PC-3 (cell line): ENCODE measurements at places on chromosomes 11 and 22. TPM values are rescaled to one million over a fixed set of nuclear protein-coding genes. Genes with fewer than 3 reads are reported as not detected.

Gene IL18BP
- total RNA-seq = 6.5 and 7.2 TPM in 2 replicates

- peaks cover 16% of the 10 kb centered on the region for H3K4me1 ChIP-seq
- H3K4me3 ChIP-seq = no peak overlapping the region
- H3K36me3 ChIP-seq = peaks cover 24% of the 10 kb centered on the region
- no peak overlapping the region for H3K27ac ChIP-seq
- DNase-seq = no peak
Measured at GRCh38 chr11:119027561-119028345, 2.9 kb downstream of the SLC37A4 start.

DNA sequence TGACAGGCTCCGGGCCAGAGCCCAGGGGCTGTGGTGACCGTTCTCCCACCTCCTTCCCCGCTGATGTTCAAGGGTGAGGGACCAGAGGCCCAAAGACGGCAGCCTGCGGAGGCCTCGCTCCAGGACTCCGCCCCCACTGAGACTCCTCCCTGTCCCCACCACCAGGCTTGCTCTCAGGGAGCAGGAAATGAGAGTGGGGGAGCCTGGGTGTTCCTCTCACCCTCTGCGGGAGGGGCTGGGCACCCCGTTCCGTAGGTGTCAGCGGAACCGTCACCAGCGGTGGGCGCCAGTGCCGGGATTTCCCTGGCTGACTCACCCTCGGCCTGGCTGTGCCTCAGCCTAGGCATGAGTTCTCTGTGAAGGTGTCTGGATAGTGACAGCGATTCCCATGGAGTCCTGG lies 15.7 kb downstream of the DAGLA start:
- H3K27ac ChIP-seq = peak overlapping the region; percentile 92
- no peaks in the 10 kb centered on the region for H3K36me3 ChIP-seq
- H3K4me3 ChIP-seq = peak overlapping the region; percentile 29; the same call in 1 of the 2 replicates
- no peaks in the 10 kb centered on the region for H3K27me3 ChIP-seq
- DNase-seq = peak; percentile 93

GRCh38 chr22:17639247-17639741 lies 737 bp downstream of the BCL2L13 start:
- H3K27me3 ChIP-seq = no peaks in the 10 kb centered on the region
- peaks cover 15% of the 10 kb centered on the region for H3K4me1 ChIP-seq
- H3K27ac ChIP-seq = peak overlapping the region; percentile 93
- no peaks in the 10 kb centered on the region for H3K36me3 ChIP-seq
- peak overlapping the region; percentile 91 for H3K4me3 ChIP-seq
- DNase-seq = peak; percentile 40

DNA sequence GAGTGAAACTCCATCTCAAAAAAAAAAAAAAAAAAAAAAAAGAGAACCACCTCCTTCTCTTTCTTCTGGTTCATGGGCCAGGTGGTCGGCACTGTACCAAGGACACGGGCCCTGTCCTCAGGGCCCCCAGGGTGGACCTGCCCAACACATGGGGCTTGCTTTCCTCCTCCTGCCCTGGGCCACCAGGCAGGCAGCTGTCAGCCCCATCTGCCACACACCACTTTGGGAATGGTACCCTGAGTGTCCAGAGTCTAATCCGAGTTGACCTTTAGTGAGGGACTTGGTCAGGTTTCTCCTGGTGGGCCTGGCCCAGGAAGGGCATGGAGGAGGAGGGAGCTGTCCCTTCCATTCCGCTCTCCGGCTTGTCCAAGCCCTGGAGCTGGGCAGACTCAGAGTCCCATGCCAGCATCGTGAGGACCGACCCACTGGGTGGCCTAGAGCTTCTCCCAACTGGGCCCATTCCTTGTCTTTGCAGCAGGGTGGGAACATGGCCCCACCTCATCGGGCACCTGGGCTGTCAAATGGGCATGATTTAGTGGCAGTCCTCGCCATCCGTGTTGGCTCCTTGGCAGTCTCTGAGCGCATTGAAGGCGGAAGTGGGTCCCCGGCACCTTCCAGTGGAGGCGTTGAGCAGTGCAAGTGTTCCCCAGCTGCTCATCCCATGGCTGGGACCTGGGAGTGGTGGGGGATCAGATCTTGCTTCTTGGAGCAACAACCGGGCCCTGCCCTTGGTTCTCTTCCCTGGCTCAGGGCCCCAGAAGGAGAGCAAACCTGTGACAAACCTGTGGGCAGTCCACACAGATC lies 94.8 kb downstream of the BCR start:
- no peak overlapping the region for H3K4me3 ChIP-seq
- DNase-seq = no peak
